ENCODE measurements at places on chromosomes 16 and 17.

- no peak for DNase-seq
Measured at GRCh38 chr16:10959161-10959560, 14.8 kb downstream of the CLEC16A start.

DNA sequence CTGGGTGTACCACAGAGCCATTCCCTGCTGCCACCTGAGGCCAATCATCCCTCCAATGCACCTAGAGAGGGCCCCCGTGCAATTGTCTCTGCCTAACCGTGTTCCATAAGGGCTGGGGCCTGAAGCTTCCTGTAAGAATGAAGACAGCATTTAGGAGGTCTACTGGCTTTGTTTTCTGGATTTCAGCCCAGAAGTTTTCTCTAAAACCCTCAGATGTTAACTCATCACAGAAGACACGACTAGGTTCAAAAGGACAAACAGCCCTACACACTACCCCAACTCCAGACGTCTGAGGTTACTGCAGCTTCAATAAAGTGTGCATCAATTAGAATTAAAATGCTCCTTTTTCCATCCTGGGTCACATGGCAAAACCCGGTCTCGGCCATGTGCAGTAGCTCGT, 10.8 kb upstream of the DRG2 start:
- DNase-seq: no peak

DNA sequence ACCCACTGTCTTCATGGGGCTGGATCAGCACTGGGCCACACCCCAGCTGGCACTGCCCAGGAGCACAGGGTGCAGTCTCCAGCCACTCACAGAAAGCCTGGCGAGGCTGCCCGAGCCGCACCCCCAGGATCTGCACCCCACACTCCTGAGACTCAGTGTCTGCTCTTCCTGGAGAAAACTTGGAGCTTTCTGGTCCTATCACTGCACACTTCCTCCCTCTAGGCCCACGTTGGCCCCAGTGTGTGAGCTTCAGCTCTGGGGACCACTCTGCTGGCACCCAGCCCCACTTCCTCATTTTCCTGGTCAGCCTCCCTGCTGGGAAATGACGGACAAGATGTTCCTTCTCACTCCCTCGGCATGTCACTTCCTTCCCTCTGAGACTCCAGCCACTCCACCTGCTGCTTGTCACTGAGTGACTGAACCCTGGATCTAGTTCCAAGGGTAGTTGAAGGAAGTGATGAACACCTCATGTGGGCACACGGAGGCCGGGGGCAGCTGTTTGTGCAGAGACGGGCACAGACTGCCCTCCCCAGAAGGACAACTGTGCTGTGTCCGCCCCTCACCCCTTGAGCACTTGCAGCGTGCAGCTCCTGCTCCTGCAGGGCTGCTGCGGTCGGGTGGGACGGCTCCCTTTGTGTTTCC, 29.0 kb downstream of the ZC3H18 start:
- DNase-seq: no peak

DNA sequence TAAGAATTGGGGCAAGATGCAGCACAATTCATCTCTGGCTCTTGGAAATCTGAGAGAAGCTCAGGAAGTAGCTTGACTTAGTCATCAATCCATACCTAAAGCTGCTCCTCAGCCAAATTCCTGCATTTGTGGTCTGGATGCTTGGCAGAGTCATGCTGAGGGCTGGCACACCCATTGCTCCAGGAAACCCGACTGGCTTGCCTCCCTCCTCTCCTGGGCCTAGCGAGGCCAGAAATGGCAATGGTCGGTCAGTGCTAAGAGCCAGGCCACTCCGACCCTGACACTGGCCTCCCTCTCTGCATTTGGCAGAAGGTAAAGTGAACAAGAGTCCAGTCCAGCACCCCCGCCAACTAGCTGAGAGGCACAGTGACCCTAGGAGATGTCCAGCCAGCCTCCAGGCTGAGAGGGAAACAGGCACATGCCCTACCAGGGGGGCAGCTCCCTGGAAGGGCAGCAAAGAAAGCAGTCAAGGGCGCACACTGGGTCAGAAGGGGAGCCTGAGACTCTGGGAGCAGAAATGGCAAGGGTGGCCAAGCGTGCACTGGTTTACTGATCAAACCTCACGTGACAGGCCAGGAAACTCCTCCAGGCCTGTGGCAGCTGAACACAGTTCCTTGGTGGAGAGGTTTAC, 10.0 kb downstream of the POLDIP2 start:
- no peak for DNase-seq

DNA sequence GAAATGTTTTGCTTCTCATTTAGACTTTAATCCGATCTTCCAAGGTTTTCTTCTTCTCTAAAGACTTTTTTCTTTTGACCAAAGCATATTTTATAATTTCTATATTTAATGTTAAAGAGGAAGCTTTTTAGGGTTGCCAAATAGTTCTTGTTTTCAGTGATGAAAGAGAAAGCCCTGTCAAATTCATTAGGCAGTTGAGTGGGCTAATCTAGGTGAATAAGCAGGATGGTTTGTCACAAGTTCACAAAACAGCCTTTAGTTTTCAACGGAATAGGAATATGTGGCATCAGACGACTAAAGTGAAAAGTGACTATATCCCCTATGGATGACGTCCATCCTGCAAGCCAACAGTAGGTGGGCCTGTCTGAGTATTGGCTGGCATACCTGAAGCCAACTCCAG, 118.8 kb downstream of the NLK start:
- DNase-seq: no peak

- DNase-seq: no peak
Measured at GRCh38 chr17:62892870-62893338, 73.1 kb upstream of the TANC2 start.

GRCh38 chr17:40331743-40332641, 23.0 kb downstream of the RARA start:
- DNase-seq: no peak

DNA sequence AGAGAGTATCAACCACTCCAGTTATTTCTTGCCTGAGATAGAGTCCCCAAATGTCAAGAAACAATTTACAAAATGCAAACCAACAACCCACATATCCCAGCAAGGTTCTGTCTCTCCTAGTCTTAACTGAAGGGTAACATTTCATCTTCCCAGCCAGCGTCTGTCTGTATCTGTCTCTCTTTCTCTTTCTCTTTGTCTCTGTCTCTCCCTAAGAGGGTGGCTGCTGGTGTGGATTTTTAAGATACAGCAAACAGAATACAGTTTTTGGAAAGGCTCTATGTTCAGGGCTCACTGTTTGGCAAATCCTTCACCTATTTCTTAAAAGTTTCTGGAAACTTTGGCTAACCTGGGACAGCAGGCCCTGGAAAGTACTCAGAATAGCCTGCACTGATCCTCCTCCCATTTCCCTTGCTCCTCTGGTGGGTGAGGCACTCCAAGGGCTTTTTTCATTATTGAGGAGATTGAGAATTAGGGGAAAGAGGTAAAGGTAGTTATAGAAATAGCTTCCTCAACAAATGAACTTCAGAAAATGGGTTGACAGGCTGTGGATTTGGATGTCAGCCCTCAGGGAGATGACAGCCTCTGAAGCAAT, 6.2 kb downstream of the HOXB4 start:
- DNase-seq: no peak

- no peak for DNase-seq
Measured at GRCh38 chr17:32621612-32622312, 135.0 kb downstream of the CDK5R1 start.

- DNase-seq: no peak
Measured at GRCh38 chr16:12927591-12927990, 26.2 kb downstream of the SHISA9 start.

- DNase-seq: no peak
Measured at GRCh38 chr16:49704586-49705155, 151.2 kb downstream of the ZNF423 start.

- DNase-seq: no peak
Measured at GRCh38 chr16:88444826-88445582, 8.1 kb upstream of the ZFPM1 start.

- DNase-seq: no peak
Measured at GRCh38 chr17:13572581-13572980, 29.1 kb downstream of the HS3ST3A1 start.

DNA sequence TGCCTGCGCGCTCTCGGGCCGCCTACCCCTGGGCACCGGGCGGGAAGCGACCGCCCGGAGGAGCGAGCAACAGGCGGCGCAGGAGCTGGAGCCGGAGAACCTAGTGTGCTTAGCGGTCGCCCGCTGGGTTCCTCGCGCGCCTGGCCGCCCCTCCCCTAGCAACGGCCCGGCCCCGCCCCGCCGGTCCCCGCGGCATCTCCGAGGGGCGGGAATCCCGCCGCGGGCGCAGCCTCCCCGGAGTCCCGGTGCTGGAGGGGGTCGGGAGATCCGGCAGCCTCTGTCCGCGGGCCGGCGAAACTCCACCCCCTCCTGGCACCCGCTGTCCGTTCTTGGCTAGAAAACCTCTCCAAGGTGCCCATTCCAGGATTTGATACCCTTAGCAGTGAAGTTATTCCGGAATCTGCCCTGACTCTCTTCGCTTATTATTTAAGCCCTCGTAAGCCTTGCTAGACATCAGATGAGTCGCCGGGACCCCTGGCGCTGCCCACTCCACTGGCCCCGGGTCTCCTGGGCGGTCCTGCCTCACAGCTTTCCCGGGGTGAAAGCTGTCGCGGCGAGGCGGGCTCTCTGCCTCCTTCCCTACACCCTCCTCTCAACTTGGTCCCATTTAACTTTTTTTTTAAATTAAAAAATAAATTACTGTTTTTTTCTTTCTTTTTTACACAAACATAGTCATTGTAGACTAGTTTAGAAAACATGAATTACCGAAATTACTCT, at the start of gene RPRML:
Gene RPRML (minus strand): TSS at position 107 of the 717 bp plus-strand sequence. CDS start 246 bp downstream, outside the sequence.
- peak; percentile 72 for DNase-seq

GRCh38 chr17:68349157-68349556, 57.9 kb downstream of the ARSG start:
- DNase-seq: no peak

DNA sequence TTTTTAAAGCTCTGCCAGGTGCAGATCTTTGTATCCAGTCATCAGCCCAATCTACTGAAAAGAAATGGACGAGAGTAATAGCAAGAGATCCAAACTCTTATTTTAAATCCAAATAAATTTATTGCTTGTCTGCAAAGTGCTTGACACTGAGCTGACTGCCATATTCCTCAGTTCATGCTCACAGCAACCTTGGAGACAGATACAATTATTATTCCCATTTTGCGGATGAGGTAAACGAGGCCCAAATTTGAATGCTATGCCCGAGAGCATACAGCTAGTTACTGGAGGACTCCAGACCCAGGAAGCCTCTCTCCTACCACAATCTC, 620 bp downstream of the NOB1 start:
- no peak for DNase-seq

DNA sequence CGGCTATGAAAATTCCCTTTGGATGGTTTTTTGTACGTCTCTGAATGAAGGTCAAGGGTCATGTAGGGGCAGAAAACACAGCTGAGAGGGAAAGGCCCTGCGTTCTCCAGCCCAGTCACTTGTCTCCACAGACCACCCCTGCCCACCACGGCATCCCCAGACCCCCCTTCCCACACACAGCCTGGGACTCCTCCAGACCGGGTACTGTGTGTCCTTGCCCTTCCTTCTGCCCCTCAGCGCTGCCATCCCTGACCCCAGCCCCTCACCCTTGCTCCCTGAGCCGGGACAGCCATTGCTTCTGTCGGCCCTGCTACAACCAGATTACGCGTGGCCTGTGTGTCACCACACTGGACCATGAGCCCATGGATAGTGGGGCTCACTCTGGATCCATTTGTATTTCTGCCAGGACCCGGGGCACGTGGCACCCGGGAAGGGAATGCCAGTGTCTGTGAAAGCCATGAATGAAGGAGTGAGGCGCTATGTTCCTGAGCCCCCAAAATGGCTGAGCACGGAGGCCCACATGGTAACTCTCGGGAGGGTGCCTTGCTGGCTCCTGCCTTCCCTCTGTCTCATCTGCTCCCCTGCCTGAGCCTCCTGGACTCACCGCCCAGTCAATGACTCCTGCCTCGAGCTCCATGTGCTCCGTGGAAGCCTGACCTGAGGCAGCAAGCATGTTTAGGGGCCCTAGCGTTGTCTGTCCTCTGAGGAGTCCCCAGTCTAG, 139.1 kb upstream of the FOXF1 start:
- DNase-seq: no peak

DNA sequence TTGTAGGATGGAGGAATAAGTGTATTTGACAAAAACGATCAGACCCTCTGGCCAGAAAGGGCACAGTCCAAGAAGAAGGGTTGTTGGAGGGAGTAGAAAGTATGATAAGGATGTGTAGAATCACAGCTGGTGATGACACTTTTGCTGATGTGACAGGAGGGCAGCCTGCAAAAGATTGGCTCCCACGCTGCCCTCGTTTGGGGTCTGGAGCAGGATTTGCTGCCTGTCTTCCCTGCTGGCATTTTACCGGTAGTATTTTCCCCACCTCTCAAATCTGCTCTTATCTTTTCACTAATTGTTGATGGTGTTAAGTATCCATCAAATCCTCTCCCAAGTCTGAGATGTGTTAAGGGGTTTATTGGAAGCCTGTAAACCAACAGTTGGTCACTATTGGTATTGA, 208.8 kb downstream of the CCDC182 start:
- no peak for DNase-seq

GRCh38 chr16:4081521-4082021, 34.7 kb downstream of the ADCY9 start:
- peak; percentile 34 for DNase-seq

- no peak for DNase-seq
Measured at GRCh38 chr16:57761301-57761700, 25.7 kb downstream of the KATNB1 start.

DNA sequence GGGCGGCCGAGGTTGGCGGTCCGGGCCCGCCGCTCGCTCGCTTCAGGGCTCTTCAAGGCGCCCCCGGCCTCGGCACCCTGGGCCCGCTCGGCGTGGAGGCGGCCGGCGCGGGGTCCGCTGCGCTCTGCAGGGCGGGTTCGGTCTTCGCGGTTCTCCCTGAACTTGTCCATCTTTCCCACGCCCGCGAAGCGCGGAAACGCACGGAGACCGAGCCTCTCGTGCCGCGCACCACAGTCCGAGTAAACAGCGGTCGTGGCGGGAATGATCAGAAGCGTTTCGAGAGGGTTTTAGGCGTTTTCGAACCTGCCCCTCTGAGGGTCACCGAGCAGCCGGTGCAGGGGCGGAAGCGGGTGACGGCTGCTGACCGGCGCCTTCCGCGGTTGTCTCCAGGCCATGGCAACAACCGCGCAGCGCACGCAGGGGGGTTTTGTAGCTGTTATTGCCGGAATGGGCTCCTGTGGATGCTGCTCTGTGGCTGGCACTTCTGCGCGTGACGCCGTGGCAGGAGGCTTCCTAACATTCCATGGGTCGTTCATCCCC, 414 bp downstream of the NARF start:
- peak; percentile 48 for DNase-seq

DNA sequence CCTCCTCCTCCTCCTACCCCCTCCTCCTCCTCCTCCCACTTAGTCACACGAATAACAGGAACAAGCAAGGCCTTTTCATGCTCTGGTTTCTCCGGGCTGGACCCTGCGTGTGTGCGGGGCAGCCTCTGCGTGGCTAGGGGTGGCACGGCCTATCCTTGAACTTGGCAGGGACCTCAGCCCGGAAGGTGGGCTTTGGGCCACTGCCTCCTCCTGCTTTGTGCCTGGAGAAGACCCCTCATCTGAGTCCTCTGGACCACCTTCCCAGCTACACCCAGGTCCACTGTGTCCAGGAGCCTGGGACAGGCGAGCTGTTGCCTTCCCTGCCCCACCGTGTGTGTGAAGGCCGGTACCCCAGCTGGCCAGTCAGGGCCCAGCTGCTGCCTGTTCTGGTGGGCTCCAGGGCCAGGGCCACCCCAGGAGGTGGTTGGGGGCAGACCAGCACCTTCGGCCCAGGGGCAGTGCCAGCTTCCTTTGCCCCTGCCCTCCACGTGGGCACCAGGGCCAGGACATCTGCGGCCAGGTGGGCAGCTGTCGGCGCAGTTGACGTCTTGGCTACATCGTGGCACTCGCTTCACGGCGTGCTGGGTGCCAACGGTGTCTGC, 35.4 kb downstream of the GINS2 start:
- no peak for DNase-seq

GRCh38 chr17:10349403-10349802, 23.4 kb downstream of the MYH13 start:
- no peak for DNase-seq
